ENCODE measurements at places on chromosomes 5 and 9. TPM values are rescaled to one million over a fixed set of nuclear protein-coding genes. Genes with fewer than 3 reads are reported as not detected.

DNA sequence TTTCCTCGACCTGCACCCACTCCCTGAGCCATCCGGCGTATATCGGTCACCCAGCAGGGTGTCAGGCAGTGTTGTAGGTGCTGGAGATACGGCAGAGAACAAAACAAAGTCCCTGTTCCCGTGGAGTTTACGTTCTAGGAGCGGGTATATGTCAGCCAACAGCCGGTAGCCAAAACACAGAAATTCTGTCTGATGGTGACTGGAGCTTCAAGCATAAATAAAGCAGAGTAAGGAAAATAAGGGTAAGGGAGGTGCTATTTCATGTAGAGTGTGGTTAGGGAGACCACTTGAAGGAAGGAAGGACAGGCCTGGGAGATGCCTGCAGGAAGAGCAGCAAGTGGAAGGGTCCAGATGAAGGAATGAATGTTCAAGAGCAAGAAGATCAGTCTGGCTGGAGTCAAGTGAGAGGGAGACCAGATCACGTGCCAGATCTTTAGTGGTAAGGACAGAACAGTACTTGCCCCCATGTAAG lies 783 bp upstream of the ZFR start:
- DNase-seq: no peak

- DNase-seq: peak; percentile 86
Observed at GRCh38 chr5:174724484-174725260, at the start of gene MSX2. MSX2 (plus strand) TSS chr5:174724582; CDS start chr5:174724660, 78 bp downstream.

- DNase-seq: no peak
Observed at GRCh38 chr5:139898981-139899380, 103.4 kb downstream of the PSD2 start.

- DNase-seq: no peak
Observed at GRCh38 chr5:88745093-88745696, 137.8 kb downstream of the MEF2C start.

- no peak for DNase-seq
Observed at GRCh38 chr5:3600106-3601060, 4.8 kb downstream of the IRX1 start.

DNA sequence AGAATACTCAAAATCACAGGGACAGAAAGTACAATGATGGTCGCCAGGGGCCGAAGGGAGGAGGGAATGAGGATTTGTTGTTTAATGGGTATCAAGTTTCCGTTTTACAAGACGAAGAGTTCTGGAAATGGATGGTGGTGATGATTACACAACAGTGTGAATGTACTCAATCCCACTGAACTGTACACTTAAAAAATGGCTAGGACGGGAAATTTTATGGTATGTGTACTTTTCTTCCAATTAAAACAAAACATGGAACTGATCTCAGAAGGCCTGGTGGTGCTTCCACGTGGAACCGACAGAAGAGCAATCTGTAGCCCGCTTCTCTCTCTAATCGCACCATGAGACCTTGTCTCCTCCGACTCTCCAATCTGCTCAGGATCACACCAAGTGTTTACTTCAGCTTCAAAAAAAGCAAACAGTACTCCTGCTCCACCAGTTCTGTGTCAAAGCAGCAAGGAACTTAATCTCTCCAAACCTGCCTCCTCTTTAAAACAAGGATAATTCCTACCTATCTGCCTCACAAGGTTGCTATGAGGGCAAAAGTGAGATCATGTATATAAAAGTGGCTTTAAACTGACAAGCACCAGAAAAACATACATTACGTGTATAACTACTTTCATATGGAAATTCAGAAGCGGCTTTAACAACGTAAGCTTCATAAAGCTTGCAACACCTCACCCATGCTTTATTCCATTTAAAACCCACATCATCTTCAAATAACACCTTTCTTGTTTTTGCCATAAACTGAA lies 2.1 kb downstream of the ECPAS start:
- no peak for DNase-seq

- no peak for DNase-seq
Observed at GRCh38 chr9:38062498-38063362, 6.3 kb downstream of the SHB start.

GRCh38 chr5:77758141-77758938 lies 17.8 kb downstream of the TBCA start:
- no peak for DNase-seq

DNA sequence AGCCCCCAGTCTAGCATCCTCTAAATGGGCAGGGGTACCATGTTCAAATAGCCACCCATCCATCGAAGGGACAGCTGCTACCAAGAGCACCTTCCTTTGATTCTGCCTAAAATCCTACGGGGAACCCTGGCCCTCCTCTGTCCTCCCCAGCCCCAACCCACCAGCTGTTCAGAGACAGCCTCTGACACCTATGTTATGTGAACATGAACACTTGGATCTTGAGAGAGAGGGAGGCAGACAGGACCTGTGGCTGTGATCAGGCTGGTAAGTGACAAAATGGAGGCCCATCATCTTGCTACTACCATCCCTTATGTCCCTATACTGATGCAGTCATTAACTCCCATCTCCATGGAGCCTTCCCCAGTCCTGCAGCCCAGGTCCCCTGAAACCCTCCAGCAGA lies 8.2 kb downstream of the SLC23A1 start:
- no peak for DNase-seq

GRCh38 chr5:141877356-141878185 lies 639 bp downstream of the PCDH1 start:
- DNase-seq: no peak

DNA sequence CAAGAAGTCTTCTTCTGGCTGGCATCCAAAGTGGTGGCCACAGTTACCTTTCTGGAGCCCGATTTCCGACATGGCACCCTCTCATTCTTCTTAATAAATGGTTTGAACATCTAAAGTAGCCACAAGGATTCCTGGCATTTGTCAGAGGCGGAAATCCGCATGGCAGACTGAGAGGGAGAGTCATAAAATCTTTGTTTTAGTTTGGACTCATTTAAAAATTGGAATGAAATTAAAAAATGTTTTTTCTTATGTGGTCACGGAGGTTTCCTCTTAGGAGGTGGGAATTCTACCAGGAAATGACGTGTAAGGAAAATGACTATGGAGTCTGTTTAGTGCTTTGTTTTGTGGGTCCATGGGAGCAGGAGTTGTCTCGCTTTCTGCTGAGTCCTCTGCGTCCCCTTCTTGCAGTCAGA lies 133.0 kb upstream of the PTCH1 start:
- DNase-seq: no peak

- no peak for DNase-seq
Observed at GRCh38 chr9:133886563-133887501, 105.3 kb downstream of the VAV2 start.

DNA sequence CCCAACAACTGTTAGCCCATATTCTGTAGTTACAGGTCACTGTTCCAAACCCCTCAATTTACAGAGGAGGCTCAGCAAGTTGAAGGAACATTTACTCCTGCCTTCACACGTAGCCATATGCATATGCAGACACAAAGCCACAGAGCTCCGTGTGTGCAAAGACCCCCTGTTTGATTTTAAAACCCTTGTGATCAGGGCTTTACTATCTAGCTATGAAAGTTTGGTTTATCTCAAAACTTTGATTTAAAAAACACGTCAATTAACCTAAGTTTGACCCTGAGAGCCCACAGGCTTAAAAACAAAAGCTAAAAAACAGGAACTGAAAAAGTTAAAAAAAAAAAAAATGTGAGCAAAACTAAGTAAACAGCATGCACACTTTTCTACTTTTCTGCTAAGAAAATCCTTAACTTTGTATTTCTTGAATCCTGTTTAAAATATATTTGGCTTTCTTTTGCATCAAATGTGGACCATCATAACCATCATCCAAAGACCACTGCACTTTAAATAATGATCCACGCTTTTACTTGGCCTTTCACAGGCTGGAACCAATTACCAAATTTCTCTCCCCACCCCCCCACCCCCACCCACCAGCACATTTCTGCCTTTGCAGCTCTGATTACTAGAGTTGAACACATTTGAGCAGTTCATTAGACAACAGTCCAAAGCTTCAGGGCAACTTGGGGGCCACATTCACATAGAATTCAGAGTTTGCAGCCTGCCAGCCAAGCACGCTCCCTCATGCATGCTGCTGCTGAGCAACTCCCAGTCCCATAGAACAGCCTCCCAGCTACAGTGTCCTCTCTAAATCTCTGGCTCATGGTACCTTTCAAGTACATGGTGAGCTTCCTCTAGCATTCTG lies 128.8 kb upstream of the MAP3K1 start:
- no peak for DNase-seq

DNA sequence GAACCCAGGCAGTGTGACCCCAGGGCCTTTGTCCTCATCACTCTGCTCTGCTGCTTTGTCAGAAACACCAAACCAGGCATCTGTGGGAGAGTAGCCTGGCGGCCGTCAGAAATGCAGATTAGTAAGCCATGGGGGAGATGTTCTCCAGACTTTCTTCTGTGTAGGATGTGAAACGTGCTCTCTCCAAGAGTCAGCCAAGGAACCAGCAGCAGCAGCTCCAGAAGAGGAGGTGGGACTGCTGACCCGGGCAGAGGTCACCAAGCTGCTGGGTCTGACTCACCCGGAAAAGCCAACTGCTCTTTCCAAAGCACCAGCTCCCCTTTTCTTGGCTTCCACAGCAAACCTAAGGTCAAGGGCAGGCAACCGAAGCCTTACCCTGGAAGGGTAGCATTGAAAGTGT lies 14.4 kb upstream of the ABLIM3 start:
- no peak for DNase-seq

- no peak for DNase-seq
Observed at GRCh38 chr5:136082390-136083193, 50.1 kb upstream of the SMAD5 start.

DNA sequence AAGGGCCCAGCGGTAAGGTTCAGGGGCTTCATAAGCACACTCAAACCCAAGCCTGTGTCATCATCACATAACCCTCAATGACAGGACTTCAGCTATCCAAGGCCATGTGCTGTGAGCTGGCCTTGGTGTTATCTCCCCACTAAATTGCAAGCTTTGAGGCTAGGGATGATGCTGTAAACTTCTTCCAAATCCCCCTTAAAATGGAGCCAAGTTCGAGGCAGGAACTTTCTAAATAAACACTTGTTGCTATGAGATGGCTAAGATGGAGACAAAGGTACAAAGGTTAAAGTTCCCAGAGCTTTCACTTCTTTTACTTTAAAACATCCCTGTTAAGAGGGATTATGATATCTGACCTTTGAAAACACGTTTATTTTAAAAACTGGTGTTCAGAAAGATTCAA lies 123.6 kb downstream of the MYO10 start:
- DNase-seq: no peak

DNA sequence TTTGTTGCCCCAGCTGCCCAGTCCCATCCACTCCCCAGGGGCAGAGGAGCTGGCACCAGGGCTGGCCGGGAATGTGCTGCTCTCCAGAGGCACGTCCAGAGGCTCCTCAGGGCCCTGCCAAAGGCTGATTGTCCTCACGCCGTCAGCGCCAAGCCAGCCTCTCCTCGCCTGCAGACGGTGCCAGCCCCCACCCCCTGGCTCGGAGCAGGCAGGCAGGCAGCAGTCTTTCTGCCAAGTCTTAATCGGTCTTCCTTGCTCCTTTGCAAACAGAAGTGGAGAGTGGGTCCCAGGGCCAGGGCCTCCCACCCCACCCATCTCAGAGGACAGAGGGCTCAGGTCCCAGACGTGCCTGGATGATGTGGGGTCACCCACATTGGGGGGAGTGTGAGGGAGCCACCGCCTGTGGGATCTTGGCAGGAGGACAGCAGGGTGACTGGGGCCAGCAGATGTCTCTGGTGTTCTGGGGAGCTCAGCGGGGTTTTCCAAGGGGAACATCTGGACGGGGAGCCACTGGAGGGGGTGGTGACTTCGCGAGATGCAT lies 36.3 kb downstream of the FAM163B start:
- DNase-seq: peak; percentile 82

- no peak for DNase-seq
Observed at GRCh38 chr5:99054972-99055371, 126.2 kb upstream of the CHD1 start.

DNA sequence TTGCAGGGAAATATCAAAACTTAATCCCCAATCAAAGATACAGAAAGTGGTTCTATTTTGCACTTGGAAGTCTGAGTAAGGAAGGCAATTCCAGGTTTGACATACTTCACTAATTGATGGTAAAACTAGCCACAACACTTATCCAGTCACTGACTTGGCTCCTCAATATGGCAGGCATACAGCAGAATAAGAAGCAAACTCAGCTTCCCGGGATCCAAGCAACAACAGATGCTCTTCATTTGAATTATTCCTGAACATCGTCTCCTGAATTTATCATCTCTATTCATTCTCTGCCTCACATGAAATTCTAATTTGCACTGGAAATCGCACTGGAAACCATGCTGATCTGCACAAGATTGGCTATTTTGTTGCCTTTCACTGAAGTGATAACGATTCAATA lies 629.6 kb downstream of the PRELID2 start:
- DNase-seq: no peak

GRCh38 chr9:97856857-97857605 lies 4.0 kb downstream of the FOXE1 start:
- DNase-seq: no peak

DNA sequence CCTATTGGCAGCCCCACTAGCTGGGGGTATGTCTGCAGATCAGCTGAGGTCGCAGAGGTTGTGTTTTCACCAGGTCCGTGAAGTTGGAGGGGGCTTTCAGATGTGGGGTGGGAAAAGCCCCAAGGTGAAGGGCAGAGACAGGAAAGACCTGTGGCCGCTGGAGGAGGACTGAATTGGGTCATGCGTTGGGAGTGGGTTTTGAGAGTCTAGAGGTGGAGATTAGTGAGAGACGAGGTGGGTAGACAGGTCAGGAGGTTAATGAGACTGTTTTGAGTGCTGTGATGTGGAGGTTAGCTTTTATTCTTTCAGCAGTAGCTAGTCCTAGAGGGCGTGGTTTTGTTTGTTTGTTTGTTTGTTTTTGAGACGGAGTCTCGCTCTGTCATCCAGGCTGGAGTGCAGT lies 10.3 kb downstream of the SNX30 start:
- DNase-seq: no peak

DNA sequence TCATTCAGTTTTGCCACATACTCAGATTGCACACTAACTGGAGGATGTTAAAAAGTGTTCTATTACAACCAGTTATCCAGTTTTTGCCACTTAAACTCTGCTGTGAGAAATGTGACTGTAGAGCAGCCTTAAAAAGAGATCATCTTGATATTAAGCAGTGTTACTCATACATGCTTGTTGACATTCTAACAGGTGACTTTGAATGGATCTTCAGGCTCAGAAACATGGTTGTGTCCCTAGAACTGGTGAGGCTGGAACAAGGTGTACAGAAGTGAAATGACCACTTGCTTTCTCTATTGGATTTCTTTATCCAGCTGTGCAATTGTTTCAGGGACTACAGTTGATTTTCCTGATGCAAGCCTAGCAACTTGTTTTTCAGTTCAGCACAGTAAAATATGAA lies 166.1 kb upstream of the CCDC152 start:
- DNase-seq: no peak

Gene NELFB
- 52.9 TPM for polyA plus RNA-seq

Gene PCDHGB1
- polyA plus RNA-seq: 0.19 TPM

Gene CCNO
- 0.07 TPM for polyA plus RNA-seq

Gene IFNA21
- not detected for polyA plus RNA-seq

Gene OBP2B
- polyA plus RNA-seq: not detected

Gene MEIKIN
- not detected for polyA plus RNA-seq

Gene STK32A
- 1.3 TPM for polyA plus RNA-seq

Gene PFN3
- polyA plus RNA-seq: not detected

Gene TCF7
- polyA plus RNA-seq: 1.0 TPM

Gene CCDC152
- 0.81 TPM for polyA plus RNA-seq

Gene CDH9
- polyA plus RNA-seq: not detected

Gene SHOC1
- not detected for polyA plus RNA-seq

Gene AGXT2
- polyA plus RNA-seq: not detected

Gene CD74
- 211 TPM for polyA plus RNA-seq

Gene FOXD4L3
- polyA plus RNA-seq: not detected
